ENCODE measurements at places on chromosomes 1 and 21. TPM values are rescaled to one million over a fixed set of nuclear protein-coding genes. Genes with fewer than 3 reads are reported as not detected.

- H3K36me3 ChIP-seq, result no peaks in the 10 kb centered on the region
- H3K27me3 ChIP-seq, result peaks cover 83% of the 10 kb centered on the region
- no peaks in the 10 kb centered on the region for H3K4me1 ChIP-seq
- H3K4me3 ChIP-seq, result no peak overlapping the region
- no peak for DNase-seq
Observed at GRCh38 chr21:41712730-41713129, 54.1 kb downstream of the RIPK4 start.

- no peak overlapping the region for H3K4me3 ChIP-seq
- no peak for DNase-seq
Observed at GRCh38 chr1:231216498-231216897, 24.5 kb upstream of the GNPAT start.

GRCh38 chr1:214632091-214632490 lies 29.1 kb downstream of the CENPF start:
- no peak for DNase-seq
- no peak overlapping the region for H3K4me3 ChIP-seq

PDC gene
- not detected for total RNA-seq

Data from IMR-90 (cell line).